Breast epithelium (tissue), 4 donors: ENCODE measurements at places on chromosomes 12 and 14. TPM values are rescaled to one million over a fixed set of nuclear protein-coding genes. Genes with fewer than 3 reads are reported as not detected.

DNA sequence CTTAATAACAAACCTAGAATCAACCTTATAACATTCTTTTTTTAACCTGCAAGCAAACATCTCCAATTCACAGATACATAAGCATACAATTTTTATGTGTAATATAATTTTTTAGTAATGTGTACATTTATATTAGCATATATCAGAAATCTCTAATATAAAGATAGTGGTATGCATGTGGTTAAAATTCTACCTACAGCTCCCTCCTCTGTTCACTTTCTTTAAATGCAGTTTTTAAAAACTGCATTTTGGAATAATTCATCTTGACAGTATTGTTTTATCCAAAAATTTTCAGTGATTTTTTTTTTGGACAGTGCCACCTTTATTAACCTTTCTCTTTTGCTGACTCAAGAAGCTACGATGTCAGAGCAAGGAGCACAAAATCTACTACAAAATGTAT is 13.2 kb upstream of the RXYLT1 start:
- no peak for DNase-seq

DNA sequence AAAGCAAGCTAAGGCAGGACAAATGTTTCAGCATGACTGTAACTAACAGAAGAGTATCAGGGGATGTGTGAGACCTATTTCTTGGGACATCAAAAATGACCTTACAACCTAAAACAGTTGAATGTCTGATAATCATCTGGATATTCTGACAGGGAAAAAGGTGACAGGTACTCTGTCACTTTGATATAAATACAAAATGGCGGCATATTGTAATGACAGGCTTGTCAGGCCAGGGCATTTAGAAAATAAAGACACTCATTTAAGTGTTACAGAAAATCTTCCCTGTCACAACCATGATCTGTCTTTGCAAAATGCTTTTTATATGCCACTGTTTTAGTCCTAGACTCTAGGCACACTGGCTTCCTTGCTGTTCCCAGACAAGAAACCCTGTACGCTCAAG is 1033.3 kb upstream of the FLRT2 start:
- no peak for DNase-seq

MYF5 gene
- total RNA-seq: not detected

GRCh38 chr12:100733817-100734593 is 60.6 kb upstream of the ANO4 start:
- no peak for DNase-seq

DNA sequence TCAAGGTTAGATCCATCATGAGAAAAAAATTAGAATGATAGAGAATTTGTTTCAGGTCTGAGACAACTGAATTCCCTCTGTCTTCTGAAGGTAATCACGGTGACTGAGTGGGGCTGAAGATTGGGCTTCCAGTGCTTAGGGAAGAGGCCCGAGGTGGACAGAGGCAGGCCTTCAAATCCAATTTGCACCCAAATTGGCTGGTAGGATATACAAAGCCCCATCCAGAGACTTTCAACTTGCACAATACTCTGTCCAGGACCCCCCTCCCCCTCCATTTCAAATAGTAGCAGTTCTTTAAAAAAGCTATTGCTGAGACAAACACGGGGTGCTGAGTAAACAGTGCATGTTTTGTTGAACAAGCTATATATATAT is 3.6 kb upstream of the FOXG1 start:
- DNase-seq: no peak

DNA sequence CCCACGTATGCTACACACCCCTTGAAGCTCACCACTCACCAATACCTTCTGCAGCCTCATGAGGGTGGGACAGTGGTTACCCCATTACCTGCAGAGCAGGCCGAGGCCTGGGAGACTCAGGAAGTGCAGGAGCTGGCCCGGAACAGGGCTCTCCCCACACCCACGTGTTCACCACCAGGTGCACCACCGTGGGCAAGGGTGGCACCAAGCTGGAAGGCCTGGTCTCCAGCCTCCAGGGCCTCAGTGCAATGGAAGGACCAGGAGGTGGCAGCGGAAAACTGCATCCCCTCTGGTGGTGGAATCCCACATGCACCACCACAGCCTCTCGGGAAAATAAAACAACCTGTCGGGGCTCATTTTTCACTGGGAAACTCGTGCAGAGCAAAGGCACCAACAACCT is 36.4 kb downstream of the ITPK1 start:
- no peak for DNase-seq

GLT1D1 gene
- 0.16 TPM for total RNA-seq
